ENCODE measurements at places on chromosomes 5 and 9.

GRCh38 chr5:14173377-14174229, 30.5 kb downstream of the TRIO start:
- DNase-seq: no peak

GRCh38 chr5:19169426-19169825, 818.6 kb downstream of the CDH18 start:
- no peak for DNase-seq

GRCh38 chr9:115746496-115746895, 407.1 kb upstream of the PAPPA start:
- DNase-seq: no peak

DNA sequence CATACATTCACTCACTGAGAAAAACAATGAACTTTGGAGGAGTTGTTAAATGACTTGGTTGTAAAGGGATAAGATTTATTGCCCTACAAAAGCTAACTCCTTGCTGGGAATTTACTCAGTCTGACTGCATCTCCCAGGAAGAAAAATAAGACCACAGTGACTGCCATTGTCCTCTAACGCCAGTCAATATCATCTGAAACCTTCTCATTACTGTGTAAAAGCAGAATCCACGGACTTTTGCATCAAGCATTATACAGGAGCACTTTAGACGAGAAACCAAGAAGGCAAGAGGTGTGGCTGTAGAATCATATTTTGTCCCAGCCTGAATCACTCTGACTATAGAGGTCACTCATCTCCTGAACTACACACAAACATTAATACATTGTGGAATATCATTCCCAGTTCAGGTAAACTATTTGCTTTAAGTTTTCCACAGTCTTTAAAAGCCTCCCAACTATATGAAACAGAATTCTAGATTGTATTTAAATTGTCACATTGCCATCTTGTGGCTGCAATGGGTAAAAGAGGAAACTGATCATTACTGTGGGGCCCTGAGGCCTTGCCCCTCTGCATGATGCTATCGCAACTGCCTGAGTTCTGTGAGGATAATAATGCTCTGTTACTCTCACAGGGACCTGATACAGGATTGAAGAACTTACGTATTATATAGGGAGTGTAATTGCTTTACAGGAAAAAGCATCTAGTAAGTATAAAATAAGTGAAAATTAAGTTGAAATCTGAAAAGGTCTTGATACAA, 142.9 kb downstream of the SLCO4C1 start:
- no peak for DNase-seq

- DNase-seq: no peak
Observed at GRCh38 chr9:136608348-136609159, 54.2 kb upstream of the EGFL7 start.

GRCh38 chr9:117549444-117549843, 134.6 kb upstream of the ASTN2 start:
- DNase-seq: no peak

DNA sequence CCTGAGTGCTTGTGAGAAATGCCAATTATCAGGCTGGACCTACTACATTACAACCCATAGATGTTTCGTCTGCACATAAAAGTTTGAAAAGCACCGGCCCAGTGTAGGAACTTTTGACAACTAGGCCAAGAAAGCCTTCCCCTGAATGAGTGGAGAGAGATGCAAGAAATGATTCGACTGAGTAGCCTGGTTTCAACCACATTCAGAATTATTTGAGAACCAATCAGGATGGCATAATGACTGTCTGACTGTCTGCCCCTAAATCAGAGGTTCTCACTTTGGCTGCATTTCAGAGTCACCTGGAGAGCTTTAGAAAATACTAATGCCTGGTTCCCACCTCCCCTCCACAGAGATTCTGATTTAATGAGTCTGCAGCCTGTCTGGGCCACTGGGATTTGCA, 61.1 kb downstream of the FRMD3 start:
- no peak for DNase-seq

GRCh38 chr5:139850423-139851016, 54.9 kb downstream of the PSD2 start:
- no peak for DNase-seq
